ENCODE measurements at places on chromosomes 1 and 21.

DNA sequence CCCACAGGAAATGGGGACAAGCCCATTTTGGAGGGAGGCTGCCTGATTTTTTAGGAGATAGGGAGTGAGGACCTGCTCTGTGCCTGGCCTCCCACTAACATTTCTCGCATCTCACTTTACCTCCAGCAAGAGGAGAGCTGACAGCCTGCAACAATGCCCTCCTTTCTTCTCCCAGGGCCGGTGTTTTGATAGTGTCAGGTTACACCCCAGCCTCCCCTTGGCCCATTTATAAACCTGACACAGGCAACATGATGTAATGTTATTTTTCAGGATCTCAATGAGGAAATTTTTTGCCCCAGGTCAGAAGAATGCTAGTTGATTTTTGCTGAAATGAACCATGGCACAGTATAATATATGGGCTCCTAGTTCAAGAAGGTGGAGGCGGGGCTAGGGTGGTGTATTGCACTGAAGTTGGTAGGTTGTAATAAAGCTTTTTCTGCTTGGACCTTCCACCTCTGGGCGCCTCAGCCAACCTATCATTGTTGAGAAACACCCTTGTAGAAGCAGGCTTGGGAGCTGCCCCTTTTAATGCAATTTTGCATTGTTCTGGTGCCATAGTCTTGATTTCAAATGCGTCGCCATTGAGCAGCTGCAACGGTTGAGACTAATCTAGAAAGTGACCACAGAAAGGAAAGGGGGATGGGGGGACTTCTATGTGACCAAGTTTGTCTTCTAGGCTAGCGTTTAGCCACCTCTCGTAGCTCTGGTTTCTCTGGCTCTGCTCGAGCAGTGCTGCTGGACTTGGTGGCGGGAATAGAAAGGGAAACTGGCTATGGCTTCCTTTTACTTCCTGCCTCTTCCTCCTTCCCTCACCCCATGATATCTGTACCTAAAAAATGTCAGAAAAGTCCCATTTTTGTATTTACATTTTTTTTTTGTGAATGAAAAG lies 53.0 kb downstream of the PBX1 start:
- DNase-seq = peak; percentile 72

DNA sequence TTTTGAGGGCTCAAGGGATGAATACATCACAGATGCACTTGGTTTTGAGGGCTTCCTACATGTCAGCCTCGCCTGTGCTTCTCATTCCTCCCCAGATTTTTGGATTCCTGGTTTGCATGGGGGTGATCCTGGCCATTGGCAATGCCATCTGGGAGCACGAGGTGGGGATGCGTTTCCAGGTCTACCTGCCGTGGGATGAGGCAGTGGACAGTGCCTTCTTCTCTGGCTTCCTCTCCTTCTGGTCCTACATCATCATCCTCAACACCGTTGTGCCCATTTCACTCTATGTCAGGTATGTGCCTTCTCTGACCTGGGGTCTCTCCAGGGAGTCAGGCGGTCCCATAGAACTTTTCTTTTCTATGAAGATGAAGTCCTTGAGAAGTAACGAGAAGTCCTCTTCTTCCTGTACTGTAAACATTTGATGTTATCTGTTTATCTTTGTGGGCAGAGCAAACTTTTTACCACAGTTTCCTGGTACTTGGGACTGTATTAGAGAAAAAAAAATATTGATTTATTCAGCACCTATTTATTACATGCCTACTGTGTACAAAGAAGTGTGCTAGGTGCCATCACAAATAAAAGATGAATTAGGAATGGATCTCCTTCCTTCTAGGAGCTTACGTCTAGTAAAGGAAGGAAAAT lies 12.0 kb downstream of the ATP8B2 start:
- no peak for DNase-seq

- peak; percentile 87 for DNase-seq
These were observed at the start of gene UBE2G2 for GRCh38 chr21:44801468-44802395. TSS of gene UBE2G2 (minus strand) at chr21:44801820. CDS start at chr21:44801748, 72 bp downstream.

- no peak for DNase-seq
These were observed 24.8 kb downstream of the RNF19B start for GRCh38 chr1:32939655-32940371.

DNA sequence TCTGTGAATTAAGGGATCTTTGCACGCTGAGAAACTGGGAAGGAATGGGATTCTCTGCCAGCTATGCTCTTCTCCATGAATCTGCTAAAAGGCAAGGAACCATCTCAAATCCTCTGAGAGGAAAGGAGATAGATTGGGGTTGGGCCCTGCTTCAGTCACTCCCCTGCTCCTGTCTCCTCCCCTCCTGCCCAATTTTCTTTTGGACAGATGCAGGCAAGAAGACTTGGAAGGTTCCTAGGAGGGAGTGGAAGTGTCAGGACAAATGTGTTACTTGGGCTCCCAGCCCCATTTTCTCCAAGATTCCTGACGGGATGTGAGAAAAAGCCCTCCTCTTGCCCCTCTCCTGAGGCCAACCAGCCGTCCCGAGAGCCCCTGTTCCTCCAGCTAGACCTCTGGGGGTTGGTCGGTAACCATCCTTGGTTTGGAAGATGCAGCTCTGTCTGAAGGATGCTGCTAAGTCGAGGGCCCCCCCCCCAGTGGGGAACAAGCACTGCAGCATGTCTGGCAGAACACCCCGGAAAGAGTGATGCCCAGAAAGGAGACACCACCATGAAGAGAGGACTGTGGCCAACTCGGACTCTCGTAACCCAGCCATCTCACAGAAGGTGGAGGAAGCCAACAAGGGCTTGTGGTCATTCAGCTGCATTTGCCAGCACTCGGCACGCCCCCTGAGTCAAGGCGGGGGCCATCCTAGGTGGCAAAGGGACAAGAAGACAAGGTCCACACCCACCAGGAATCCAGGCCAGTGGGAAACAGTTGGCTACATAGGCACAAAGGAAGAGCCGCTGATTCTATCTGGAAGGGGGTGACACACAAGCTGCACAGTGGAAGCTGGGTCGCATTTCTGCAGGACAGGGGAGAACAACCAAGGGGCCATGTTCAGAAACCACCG lies 43.7 kb downstream of the CDK18 start:
- DNase-seq = no peak

- no peak for DNase-seq
These were observed 37.0 kb upstream of the ATP6V1G3 start for GRCh38 chr1:198577444-198577843.

- peak; percentile 81 for DNase-seq
These were observed 4.4 kb upstream of the C2CD2 start for GRCh38 chr21:41957991-41958766.
